Amygdala (tissue), 56 donors: ENCODE measurements at places on chromosomes 7 and 10.

GRCh38 chr10:76429368-76430060 is 998.1 kb downstream of the LRMDA start:
- no peak for DNase-seq

DNA sequence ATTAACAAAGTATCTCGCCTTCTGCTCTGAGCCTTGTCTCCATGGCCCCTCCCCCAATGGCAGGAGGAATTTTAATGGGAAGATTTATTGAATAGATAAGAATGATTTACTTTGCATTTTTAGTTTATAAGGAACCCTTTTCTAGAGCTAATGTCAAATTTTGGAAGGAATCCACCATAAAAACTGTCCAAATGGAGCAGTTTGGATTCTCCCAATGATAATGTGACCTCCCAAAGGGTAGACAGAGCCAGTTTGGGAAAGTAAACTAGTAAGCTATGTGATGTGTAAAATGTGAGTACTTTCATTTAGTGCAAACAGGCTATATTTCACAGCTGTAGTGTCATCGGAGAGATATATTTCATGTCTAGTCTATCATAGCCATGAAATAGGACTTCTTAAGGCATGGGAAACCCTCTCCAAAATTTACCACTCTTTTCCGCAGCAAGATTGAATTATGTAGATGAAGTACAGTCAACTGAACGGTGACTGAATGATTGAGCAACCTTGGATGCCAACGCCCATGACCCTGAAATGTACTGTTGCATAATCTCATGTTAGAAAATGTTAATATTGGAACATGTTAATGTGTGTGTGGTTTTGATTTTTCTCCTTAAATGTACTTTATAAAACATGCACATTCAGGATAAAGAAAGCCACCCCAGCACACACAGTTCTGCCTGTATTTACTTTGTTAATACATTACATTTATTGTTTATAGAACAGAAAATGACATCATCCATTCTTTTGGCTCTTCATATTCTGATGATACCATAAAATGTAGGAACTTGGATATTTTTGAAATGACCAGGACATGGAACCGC is 140.6 kb downstream of the NRP1 start:
- DNase-seq: no peak

GRCh38 chr7:16935341-16935735 is 53.6 kb upstream of the AGR3 start:
- DNase-seq: no peak

- no peak for DNase-seq
These were observed 61.0 kb upstream of the MKI67 start for GRCh38 chr10:128186959-128187787.

GRCh38 chr7:151794508-151795167 is 82.3 kb downstream of the PRKAG2 start:
- DNase-seq: no peak

GRCh38 chr7:151368136-151368571 is 26.5 kb downstream of the NUB1 start:
- DNase-seq: peak; percentile 42

- no peak for DNase-seq
These were observed 38.4 kb downstream of the ANK3 start for GRCh38 chr10:60351191-60351853.

DNA sequence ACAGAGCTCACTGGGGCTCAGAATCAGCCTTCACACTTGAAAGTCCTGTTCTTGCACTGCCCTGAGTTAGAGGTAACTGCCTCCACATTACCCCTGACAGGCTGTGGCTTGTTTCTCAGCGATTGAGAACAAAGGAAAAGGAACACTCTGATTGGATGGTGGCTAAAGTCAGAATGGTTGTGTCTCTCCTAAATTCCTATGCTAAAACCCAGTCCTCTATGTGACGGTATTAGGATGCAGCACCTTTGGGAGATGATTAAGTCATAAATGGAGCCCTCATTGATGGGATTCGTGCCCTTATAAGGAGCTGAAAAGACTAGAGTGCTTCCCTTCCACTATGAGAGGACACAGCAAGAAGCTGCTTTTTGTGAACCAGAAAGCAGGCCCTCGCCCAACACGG is 38.9 kb upstream of the DGKI start:
- DNase-seq: no peak

- no peak for DNase-seq
These were observed 64.5 kb upstream of the CACNA2D1 start for GRCh38 chr7:82507976-82508677.

- DNase-seq: no peak
These were observed 22.6 kb downstream of the ENKUR start for GRCh38 chr10:24993237-24993958.

DNA sequence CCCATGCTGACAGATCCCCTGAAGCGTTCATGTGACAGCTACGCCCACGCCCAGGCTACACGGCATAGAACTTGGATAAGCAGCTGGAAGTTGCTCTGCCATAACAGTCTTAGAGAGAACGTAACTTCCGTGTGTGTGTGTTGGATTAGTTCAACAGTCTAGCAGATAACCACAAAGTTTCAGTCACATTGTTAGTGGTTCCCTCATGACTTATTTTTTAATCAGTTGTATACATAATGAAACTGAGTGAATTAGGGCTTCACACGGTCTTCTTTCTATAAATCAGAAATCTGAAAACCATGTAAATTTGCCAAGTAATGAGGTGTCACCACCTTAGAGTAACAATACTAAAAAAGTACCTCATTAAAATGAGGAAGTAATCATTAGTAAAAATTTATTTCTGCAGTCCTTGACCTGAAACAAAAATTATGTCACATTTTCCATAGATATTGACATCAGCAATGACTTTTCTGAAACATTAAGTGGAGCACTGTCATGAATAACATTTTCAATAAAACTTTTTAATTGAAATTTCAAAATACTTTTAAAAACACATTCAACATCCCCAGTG is 21.7 kb upstream of the MACC1 start:
- no peak for DNase-seq

DNA sequence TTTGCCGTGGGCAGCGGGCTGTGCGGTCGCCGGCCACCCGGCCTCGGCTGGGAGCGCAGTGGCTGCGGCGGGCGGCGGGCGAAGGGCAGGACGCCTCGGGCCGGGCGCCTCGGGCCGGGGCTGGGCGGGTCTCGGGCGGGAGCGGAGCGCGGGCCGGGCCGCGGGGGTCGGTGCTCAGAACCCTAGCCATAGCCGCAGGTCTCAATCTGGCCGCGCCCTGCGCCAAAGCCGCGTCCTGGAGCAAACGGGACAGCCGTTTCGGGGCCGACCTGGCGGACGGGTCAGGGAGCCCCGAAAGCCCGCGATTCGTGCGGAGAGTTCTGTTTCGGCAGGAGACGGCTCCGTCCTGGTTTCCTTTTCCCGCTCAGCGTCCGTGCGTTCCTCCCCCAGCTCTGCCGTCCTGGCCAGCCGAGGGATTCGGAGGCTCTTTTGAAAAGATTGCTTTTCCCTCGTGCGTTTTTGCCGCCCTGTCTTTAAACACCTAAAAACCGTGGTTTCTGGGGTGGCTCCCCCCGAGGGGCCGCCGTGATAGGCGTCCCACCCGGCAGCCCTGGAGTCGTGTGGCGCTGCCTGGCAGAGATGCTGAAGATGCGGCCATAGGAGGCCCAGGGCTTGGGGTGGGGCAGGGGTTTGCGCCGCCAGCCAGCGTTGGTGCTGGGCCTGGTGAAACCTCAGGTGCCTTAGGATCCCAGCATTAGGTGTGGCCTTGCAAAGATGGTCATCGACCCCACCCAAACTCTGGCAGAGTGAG is 727 bp downstream of the RET start:
- DNase-seq: no peak

- DNase-seq: no peak
These were observed 32.0 kb downstream of the SND1 start for GRCh38 chr7:127683776-127684681.

DNA sequence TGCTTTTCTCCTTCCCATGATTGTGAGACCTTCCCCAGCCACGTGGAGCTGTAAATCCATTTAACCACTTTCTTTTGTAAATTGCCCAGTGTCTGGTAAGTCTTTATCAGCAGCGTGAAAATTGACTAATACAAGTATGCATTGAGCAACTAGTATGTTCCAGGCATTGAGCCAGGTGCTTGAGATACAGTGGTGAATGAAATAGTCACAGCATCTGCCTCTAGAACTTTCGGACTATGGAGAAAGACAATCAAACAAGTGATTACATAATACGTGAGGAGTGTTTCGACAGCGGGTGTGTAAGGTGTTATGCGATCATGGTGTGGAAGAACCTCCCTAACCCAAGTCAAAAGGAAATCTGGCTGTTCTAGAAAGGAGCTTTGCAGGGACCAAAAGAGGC is 21.6 kb upstream of the NUP205 start:
- no peak for DNase-seq

- DNase-seq: no peak
These were observed 159.5 kb downstream of the CPEB3 start for GRCh38 chr10:92131275-92131820.

GRCh38 chr7:44488955-44489354 is 1.5 kb downstream of the NUDCD3 start:
- DNase-seq: no peak

DNA sequence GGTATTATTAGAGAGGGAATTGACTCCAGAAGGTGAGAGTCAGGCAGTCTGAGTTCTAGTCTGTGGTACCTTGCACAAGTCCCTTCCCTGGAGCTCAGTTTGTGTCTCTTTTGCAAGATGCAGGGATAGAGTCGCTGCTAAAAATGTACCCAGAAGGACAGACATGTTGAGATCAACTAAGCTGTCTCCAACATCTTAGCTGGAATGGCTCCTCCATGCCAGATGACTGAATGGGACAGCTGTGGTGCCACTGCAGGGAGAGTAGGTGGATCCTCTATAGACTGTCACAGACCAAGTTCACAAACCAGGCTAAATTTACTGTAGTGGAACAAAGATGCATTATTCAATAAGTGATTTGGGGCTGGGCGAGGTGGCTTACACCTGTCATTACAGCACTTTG is 120.1 kb downstream of the NEURL1 start:
- DNase-seq: no peak

- DNase-seq: no peak
These were observed 1.9 kb downstream of the TBXAS1 start for GRCh38 chr7:139830782-139831501.

- no peak for DNase-seq
These were observed 5.9 kb downstream of the MGMT start for GRCh38 chr10:129472696-129473555.

- DNase-seq: no peak
These were observed 723.4 kb downstream of the PARD3 start for GRCh38 chr10:34091635-34092195.

- peak; percentile 11 for DNase-seq
These were observed 1.3 kb downstream of the EGR2 start for GRCh38 chr10:62814756-62815380.

- no peak for DNase-seq
These were observed 1.9 kb upstream of the HSPA12A start for GRCh38 chr10:116744163-116744753.
